Smooth muscle cell of trachea (primary cell): ENCODE measurements at places on chromosomes 3 and 15. TPM values are rescaled to one million over a fixed set of nuclear protein-coding genes. Genes with fewer than 3 reads are reported as not detected.

EAF2 gene
- total RNA-seq = 0.87 and 0.99 TPM in 2 replicates

GRIP2 gene
- total RNA-seq = 0.15 and 0.17 TPM in 2 replicates

FILIP1L gene
- 19.5 and 26.5 TPM in 2 replicates for total RNA-seq

RNF13 gene
- total RNA-seq = 56.1 and 56.2 TPM in 2 replicates

GDPGP1 gene
- 5.5 and 10.4 TPM in 2 replicates for total RNA-seq
